ENCODE measurements at places on chromosomes 5 and 9.

DNA sequence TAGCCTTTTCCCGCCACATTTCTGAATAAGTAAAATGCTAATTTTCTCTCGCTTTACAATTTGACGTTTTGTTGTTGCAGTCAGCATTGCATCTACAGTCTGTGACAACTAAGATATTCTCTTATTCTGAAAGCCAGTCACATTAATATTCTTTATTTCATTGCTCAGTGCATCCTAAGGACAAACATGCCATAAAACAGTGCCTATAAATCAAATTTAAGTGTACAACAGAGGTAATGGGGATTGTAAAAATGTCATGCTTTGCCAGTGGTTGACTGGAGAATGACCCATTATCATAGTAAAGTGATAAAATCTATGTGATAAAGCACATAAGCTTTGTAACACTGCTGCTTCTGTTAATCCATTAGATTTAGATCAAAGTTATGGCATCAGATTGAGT is 1850.0 kb upstream of the ACO1 start:
- no peak for DNase-seq

- no peak for DNase-seq
Measured at GRCh38 chr5:146796911-146797310, 81.6 kb downstream of the PPP2R2B start.

GRCh38 chr5:28807195-28807729 is 1768.9 kb upstream of the CDH9 start:
- DNase-seq: no peak

- no peak for DNase-seq
Measured at GRCh38 chr9:121984726-121985402, 108.2 kb downstream of the TTLL11 start.

DNA sequence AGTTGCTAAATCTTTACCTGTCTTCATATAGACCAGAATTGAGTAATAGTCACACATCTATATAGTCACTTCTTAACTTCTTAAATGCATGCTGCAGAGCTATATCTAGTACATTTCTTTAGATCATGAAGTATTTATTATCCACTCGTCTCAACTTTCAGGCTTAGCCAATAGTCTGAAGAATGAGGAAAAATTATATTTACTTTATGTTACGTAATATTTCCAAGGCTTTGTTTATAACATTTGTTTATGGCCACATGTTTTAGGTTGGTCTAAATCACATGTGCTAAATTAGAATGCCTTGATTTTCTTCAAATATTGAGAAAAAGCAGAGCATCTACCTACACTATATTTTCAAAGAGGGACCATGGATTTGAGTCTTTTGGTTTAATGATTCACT is 47.2 kb upstream of the RGMB start:
- no peak for DNase-seq

- no peak for DNase-seq
Measured at GRCh38 chr5:170439223-170439943, 50.2 kb upstream of the KCNMB1 start.

DNA sequence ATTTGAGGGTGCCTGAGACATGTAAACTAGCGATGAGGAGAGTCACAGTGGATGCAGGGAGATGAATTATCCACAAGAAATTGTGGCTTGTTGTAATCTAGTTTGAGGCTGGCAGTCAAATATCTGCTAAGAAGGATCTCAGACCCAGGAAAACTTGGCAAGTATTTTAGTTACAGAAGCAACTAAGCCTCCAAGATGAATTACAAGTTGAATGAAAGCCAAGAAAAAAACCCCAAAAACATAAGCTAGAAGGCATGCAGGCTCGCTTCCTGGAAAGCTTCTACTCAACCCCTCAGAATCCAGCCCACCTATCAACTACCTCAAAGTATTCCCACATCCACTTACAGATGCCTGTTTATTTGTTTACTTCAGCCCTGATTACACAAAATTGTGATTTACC is 696.9 kb downstream of the MAT2B start:
- DNase-seq: no peak

Data from central memory CD4-positive, alpha-beta T cell (primary cell).